Sigmoid colon (tissue), 7 donors: ENCODE measurements at places on chromosomes 7 and 10. TPM values are rescaled to one million over a fixed set of nuclear protein-coding genes. Genes with fewer than 3 reads are reported as not detected.

The CALML3 gene
- total RNA-seq, result not detected

The SMKR1 gene
- total RNA-seq, result not detected

The LLCFC1 gene
- total RNA-seq, result not detected

The OR9A2 gene
- not detected for total RNA-seq

GRCh38 chr7:107494884-107495283 lies 25.0 kb downstream of the GPR22 start:
- no peaks in the 10 kb centered on the region for H3K36me3 ChIP-seq
- no peak overlapping the region for H3K4me3 ChIP-seq
- H3K27ac ChIP-seq, result no peak overlapping the region
- DNase-seq, result no peak
- no peaks in the 10 kb centered on the region for H3K27me3 ChIP-seq
- no peaks in the 10 kb centered on the region for H3K4me1 ChIP-seq

- no peak overlapping the region for H3K27ac ChIP-seq
- no peaks in the 10 kb centered on the region for H3K4me1 ChIP-seq
- H3K4me3 ChIP-seq, result no peak overlapping the region
- no peak for DNase-seq
These were observed 22.5 kb upstream of the EPHB6 start for GRCh38 chr7:142832417-142832816.
